ENCODE measurements at places on chromosomes 4 and X. TPM values are rescaled to one million over a fixed set of nuclear protein-coding genes. Genes with fewer than 3 reads are reported as not detected.

DNA sequence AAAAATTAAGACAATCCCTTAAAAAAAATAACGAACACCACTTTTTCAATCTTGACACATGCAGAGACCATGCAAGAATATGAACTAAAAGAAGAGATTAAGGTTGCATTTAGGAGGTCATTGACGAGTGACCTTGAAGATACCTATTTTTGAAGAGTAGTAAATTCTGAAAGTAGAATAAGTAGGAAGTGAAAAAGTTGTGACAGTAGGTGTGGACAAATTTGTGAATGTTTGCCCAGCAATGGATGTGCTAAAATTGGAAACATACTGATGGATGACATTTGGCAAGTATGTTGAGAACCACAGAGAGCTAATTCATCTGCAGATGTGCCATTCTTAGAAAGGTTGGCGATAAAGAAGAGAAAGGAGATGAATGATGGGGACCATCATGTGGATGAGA, 213.7 kb upstream of the VCX3A start:
- H3K27me3 ChIP-seq = no peaks in the 10 kb centered on the region
- no peak overlapping the region for H3K27ac ChIP-seq
- no peak overlapping the region for H3K4me3 ChIP-seq
- no peak for DNase-seq
- no peaks in the 10 kb centered on the region for H3K36me3 ChIP-seq

- no peak for DNase-seq
- no peaks in the 10 kb centered on the region for H3K27me3 ChIP-seq
Measured at GRCh38 chr4:25861280-25861950, 1.4 kb downstream of the SEL1L3 start.

- no peak overlapping the region for H3K27ac ChIP-seq
- no peaks in the 10 kb centered on the region for H3K36me3 ChIP-seq
- H3K4me3 ChIP-seq = no peak overlapping the region
- no peaks in the 10 kb centered on the region for H3K4me1 ChIP-seq
- DNase-seq = no peak
Measured at GRCh38 chr4:126969360-126970235, 663.2 kb upstream of the INTU start.

- H3K4me3 ChIP-seq = peak overlapping the region; percentile 78
- peak overlapping the region; percentile 97 for H3K27ac ChIP-seq
- H3K36me3 ChIP-seq = peaks cover 19% of the 10 kb centered on the region
Measured at GRCh38 chrX:56812515-56813105, 83.6 kb downstream of the NBDY start.

Gene FAM120C
- 8.3 TPM for total RNA-seq

DNA sequence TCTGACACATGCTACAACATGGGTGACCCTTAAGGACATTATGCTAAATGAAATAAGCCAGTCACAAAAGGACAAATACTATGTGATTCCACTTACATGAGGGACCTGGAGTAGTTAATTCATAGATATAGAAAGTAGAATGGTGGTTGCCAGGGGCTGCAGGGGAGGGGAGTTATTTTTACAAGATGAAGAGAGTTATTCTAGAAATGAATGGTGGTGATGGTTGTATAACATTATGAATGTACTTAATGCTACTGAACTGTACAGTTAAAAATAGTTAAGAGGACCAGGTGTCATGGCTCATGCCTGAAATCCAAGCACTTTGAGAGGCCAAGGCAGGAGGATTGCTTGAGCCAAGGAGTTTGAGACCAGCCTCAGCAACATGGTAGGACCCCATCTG, 59.5 kb upstream of the MSANTD1 start:
- H3K4me1 ChIP-seq = peaks cover 22% of the 10 kb centered on the region
- peaks cover 20% of the 10 kb centered on the region for H3K36me3 ChIP-seq
- no peak overlapping the region for H3K4me3 ChIP-seq

- no peaks in the 10 kb centered on the region for H3K27me3 ChIP-seq
- DNase-seq = peak; percentile 4
- H3K27ac ChIP-seq = peak overlapping the region; percentile 70
- peaks cover 49% of the 10 kb centered on the region for H3K36me3 ChIP-seq
- H3K4me3 ChIP-seq = peak overlapping the region; percentile 98
Measured at GRCh38 chr4:336099-336892, 1.3 kb upstream of the ZNF141 start.

DNA sequence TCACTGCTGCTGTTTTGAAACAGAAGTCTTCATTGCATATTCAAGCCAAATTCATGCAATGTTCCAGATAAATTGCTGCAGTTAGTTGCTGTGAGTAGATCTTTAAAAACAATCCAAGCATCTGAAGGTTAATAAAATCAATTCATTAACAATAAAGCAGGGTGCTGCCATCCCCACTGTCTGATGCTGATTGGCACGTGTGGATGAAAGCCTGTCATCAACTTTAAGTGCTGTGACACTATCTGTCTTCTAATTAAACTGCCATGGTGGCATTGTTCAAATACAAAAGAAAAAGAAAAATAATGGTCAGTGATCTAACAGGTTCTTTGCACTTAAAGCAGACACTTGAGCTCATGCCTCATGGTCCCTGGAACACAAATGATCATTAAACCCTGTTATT, 63.0 kb upstream of the MND1 start:
- no peak overlapping the region for H3K4me3 ChIP-seq
- H3K27me3 ChIP-seq = no peaks in the 10 kb centered on the region
- no peak for DNase-seq
- no peaks in the 10 kb centered on the region for H3K4me1 ChIP-seq
- no peak overlapping the region for H3K27ac ChIP-seq

DNA sequence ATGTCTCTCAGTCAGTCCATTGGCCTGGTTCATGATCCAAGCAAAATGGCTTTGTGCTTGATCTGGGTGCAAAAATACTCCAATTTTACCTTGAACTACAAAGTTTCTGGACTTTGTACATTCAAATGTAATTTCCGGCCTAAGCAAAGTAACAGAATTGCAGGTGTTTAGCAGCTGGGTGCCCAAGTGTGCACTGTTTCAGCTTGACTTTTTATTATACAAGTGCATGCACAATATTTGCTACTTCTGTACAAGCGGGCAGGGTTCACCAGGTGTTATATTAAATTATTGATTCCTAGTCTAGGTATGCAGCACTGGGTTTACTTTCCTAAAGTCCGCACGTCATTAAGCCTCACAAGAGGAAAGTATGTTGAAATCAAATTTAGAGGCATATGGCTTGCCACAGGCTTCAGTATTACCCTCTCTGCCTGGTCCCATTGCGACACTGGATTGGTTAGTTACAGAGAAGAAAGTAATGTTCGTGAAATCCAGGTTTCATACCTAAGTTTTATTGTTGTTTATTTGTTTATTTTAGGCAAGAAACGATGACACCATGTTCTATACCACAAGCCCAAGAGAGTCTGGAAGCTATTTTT, 376.9 kb upstream of the CTSO start:
- H3K4me1 ChIP-seq = no peaks in the 10 kb centered on the region
- no peak for DNase-seq
- H3K36me3 ChIP-seq = no peaks in the 10 kb centered on the region
- H3K27ac ChIP-seq = no peak overlapping the region
- H3K4me3 ChIP-seq = no peak overlapping the region

DNA sequence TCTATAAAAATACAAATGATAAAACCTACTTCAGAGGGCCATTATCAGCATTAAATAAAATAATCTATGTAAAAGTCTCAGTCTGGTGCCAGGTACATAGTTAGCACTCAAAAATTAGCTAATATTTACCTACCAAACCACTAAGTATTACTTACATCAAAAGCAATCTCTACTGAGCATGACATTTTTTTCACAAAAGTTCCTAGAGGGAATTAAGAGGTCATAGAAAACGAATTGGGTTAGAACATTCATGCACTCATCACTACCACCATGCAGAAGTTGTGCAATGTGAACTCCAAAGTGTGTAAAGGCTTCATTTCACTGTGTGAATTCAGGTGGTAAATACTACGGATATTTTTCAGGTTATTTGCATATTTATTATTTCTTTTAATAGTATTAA, 209.5 kb upstream of the FGF13 start:
- no peaks in the 10 kb centered on the region for H3K27me3 ChIP-seq
- no peaks in the 10 kb centered on the region for H3K36me3 ChIP-seq
- no peaks in the 10 kb centered on the region for H3K4me1 ChIP-seq
- DNase-seq = no peak
- no peak overlapping the region for H3K4me3 ChIP-seq

DNA sequence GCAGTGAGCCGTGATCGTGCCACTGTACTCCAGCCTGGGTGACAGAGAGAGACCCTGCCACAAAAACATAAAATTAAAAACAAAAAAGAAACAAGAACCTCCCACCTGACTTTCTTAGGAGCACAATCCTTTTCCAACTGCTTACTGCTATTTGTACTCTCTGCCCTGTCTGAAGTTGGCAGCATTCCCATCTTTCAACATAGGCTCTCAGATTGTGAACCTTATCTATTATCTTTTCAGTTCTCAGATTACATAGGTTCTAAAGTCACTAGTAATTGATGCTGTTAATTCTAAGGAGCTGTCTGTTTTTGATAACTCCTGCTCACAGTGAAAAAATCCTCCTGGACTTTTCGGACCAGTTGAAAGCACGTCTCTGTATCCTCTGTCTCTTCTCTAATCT, 812.2 kb upstream of the CT83 start:
- H3K4me3 ChIP-seq = no peak overlapping the region
- DNase-seq = no peak
- H3K27ac ChIP-seq = no peak overlapping the region
- H3K4me1 ChIP-seq = no peaks in the 10 kb centered on the region
